ENCODE measurements at places on chromosomes 12 and 14.

DNA sequence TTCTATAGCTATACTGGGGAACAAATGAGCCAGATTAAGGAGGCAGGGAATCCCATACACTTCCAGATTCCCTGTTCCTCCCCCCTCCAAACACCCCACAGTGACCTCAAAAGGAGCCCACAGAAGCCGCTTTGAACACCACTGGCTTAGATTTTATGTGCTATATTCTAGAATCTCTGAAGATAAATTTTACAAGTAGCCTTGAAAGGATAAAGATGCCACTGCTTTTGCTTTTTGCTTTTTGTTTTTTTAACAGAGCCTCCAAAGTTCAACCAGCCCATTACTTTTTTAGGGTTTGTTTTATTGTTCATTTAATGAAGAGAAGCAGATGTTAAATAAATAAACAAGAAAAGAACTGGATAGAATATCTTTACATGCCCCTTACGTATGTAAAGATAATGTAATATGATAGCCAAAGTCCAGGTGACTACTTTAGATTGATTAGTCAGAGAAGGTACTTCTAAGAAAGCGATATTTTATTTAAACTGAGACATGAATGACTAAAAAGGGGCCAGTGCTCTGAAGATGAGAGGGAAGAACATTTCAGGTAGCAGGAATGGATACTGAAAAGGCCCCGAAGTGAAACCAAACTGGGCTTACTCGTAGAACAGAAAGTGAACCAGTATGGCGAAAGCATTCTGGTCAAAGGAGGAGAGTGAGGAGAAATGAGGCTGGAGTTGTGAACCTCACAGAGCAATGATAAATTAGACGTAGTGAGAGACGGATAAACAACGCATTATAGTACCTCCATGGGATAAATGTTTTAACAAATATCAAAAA, 44.6 kb downstream of the DUSP6 start:
- peak; percentile 21 for DNase-seq

DNA sequence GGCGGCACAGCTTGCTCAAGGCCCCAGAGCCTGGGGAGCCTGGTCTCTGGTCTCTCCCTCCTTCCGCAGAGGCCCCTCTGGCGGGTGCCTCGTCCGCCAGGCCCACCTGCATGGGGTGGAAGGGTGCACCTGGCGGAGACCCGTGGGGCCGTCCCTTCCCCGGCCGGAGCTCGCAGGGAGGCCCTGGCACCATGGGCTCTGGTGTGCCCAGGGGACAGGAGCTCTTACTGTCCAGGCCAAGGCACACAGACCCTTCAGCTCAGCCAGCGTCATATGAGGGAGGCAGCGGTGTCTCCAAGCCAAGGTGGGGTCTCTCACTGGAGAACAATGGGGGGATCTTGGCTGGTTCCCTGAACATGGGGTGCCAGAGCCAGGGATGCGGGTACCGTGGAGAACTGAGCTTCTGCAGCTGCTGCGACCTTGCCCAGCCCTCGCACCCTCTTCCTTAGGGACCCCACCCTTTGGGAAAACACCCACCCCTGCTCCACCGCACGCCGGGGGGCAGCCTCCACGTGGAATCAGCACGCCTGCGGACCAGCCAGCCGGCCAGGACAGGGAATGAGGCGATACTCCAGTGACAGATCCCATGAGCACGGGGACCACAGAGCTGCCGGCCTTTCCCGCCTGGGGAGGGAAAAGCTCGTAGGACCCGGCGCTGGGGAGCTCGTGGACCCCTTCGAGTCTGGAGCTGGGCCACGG, 25.7 kb upstream of the GALNT9 start:
- DNase-seq = no peak

DNA sequence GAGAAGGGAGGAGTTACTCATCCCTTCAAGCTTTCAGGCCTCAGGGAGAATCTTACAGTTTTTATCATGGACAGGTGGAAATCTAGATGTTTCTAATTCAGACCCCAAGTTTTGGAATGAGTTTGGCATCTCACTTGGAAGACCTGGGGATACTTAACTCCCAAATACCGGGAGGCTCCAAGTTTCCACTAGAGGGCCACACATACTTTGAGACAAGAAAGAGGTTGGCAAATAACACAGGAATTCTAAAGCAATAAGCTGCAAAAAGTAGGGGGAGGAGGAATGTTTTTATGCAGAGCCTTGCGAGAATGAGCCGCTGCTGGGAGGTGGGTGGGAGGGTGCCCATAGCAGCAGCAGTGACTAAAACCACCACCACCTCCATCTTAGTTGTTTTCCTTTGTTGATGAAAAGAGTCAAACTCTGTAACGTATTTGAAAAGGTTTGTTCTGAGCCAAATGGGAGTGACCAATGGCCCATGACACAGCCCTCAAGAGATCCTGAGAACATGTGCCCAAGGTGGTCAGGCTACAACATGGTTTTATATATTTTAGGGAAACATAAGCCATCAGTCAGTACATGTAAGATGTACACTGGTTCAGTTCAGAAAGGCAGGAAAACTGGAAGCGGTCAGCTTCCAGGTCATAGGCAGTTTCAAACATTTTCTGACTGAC, 34.2 kb upstream of the RNASE1 start:
- no peak for DNase-seq

GRCh38 chr12:127270193-127270592, 996.8 kb upstream of the TMEM132C start:
- DNase-seq = no peak

DNA sequence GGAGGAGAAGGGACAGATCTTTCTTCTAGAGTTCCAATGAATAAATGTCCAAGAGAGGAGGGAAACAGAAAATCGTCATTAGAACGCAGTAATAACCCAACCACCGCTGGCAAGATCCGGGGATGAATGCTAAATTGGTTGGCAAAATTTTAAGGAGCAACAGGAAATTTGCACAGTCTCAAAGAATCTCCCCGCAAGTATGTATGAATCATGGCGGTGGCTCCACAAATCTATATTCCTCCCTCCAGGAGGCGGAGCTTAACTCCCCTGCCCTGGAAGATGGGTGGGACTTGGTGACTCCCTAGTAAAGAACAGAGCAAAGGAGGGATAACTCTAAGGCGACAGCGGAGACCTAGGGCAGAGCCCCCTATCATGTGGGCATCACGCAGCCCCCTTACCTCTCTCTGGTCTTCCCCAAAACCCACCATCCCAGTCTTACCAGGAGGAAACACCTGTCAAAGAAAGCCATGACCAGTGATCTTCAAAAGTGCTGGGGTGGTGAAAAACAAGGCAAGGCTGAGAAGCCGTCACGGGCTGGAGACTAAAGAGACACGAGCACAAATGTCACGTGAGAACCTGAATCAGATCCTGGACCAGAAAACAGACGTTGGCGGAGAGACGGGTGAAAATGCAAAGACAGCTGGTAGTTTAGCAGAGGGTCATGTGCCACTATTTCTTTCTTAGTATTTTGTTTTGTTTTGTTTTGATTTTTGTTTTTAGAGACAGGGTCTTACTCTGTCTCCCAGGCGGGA, 125.8 kb downstream of the NCOR2 start:
- DNase-seq = no peak

- no peak for DNase-seq
Measured at GRCh38 chr14:102873131-102873530, 49.3 kb upstream of the AMN start.

- DNase-seq = no peak
Measured at GRCh38 chr14:37566811-37567371, 28.2 kb downstream of the FOXA1 start.

DNA sequence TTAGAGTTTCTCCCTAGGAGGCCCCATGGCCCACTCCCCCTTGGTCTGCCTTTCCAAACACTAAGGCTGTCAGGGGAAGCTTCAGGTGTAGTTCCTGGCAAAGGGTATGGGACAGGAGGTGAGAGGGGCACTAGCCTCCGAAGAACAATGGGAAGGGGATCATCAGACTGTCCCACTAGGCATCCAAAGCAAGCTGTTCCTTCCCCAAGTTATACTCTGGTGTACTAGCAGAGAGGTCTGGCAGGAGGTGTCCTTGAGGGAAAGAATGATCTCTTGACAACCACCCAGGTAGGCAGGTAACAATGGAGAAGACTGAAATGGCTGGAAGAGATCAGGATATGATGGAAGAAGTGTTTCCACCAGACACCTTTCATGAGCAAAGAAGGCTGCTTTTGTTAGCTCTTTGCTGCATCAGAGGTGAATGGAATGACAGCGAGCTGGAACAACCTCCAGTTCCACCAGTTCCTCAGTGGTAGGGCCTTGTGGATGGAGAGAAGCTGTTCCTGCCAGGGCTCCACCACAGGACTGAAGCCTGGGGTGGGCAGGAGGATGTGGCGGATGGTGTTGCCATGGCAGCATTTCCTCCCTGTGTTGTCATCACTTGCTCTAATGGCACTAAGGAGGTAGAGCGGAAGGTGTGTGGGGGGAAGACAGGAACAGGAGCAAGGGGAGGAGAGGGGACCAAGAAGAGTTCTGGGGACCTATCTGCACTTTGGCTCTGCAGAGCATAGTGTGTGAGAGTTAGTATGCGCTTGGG, 2.3 kb upstream of the AGAP2 start:
- peak; percentile 88 for DNase-seq

- DNase-seq = no peak
Measured at GRCh38 chr12:90484094-90484493, 470.9 kb downstream of the CCER1 start.

DNA sequence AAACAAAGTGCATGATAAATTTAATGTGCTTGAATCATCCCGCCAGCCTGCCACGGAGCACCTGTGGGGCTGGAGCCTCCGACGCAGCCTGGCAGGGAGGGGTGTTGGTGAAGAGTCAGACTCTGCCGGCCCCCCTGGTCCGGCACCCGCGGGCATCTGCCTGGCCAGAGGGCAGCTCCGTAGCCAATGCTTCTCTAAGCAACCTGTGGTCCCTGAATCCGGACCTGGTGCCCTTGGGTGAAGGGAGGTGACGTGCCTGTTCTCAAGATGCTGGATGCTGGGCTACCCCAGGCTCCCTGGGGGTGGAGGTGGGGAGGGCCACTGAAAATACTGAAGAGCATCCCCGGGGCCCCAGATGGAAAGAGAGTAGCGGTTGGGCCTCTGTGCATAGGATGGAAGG, 158.6 kb upstream of the C14orf180 start:
- DNase-seq = no peak

GRCh38 chr14:101834397-101834796, 72.9 kb downstream of the PPP2R5C start:
- DNase-seq = no peak

Measured in activated CD4-positive, alpha-beta T cell treated with anti-CD3 and anti-CD28 coated beads, Interleukin-2, Interleukin-6, amounts not matched to agents 100 ng/mL and 50 ng/mL, durations not matched to agents 16 hours and 8 hours (primary cell).